ENCODE measurements at places on chromosomes 4 and X. TPM values are rescaled to one million over a fixed set of nuclear protein-coding genes. Genes with fewer than 3 reads are reported as not detected.

Gene UNC5C
- total RNA-seq = 3.3 TPM

Gene POLN
- total RNA-seq = 2.2 TPM

Gene ERVMER34-1
- total RNA-seq = not detected

Gene CTAG1A
- total RNA-seq = not detected

Gene LRAT
- total RNA-seq = not detected

Gene ARHGAP4
- 1.2 TPM for total RNA-seq

Gene TDO2
- 0.53 TPM for total RNA-seq

Gene ARL9
- 0.13 TPM for total RNA-seq

Gene DACH2
- total RNA-seq = not detected

Gene SCRG1
- 0.31 TPM for total RNA-seq

Gene OTC
- not detected for total RNA-seq

Gene RTL5
- total RNA-seq = 5.6 TPM

Gene DRP2
- total RNA-seq = 0.12 TPM

Gene FRMD7
- total RNA-seq = not detected

Gene LANCL3
- total RNA-seq = 0.12 TPM

Gene KLKB1
- 0.26 TPM for total RNA-seq

Gene STX18
- 29.2 TPM for total RNA-seq

Gene IL21
- total RNA-seq = not detected

Gene UGT2A2
- not detected for total RNA-seq

Gene LGI2
- 1.6 TPM for total RNA-seq

Gene HMGB3
- 16.0 TPM for total RNA-seq

Gene PNMA6F
- not detected for total RNA-seq

Gene AADAT
- 3.3 TPM for total RNA-seq

Gene PITX2
- total RNA-seq = not detected

Gene SULT1B1
- 3.0 TPM for total RNA-seq

Gene SMPX
- total RNA-seq = 0.12 TPM

Gene ADH7
- total RNA-seq = not detected

Gene PNMA5
- total RNA-seq = not detected

Gene CCSER1
- total RNA-seq = under 0.01 TPM

Gene SMARCA1
- total RNA-seq = 78.5 TPM

Gene PNMA6E
- total RNA-seq = not detected

Gene NPY2R
- 117 TPM for total RNA-seq

Gene FGG
- not detected for total RNA-seq
